ENCODE measurements at places on chromosomes 7 and 10. TPM values are rescaled to one million over a fixed set of nuclear protein-coding genes. Genes with fewer than 3 reads are reported as not detected.

DNA sequence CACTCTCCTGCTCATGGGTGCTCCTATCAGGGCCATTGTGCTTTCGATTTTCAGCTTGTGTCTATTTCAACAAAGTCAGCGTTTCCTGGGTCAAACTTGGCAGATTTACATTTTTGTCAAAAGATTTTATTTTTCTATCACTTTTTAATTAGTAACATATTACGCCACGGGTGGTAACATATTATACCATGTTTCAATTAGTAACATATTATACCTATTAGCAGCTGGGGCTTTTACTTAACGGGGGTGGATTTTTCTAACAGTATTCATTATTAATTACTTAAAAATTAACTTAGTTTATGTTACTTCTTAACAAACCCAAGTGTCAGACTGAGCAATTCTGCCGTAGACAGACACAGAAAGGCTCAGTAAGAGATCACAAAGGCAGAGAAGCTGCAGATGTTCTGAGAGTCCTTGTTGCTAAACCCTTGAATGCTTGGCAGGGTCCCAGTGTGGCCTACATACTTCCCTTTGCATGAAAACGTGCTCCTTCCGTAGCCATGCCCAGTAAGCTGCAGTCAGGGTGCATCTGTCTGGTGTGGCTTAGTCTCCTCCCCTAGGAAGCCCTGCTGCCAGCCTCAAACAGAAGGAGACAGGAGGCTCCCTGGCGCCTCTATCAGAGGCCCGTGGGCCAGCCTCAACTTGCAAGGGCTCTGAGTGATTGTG lies 263.1 kb upstream of the CXCL12 start:
- H3K36me3 ChIP-seq: no peaks in the 10 kb centered on the region
- no peak for DNase-seq

LRRD1 gene
- total RNA-seq: 0.19 TPM

GRCh38 chr7:133795068-133795665 lies 332.0 kb upstream of the LRGUK start:
- no peak overlapping the region for H3K27ac ChIP-seq
- H3K36me3 ChIP-seq: no peaks in the 10 kb centered on the region
- no peak for DNase-seq
- peaks cover under 1% of the 10 kb centered on the region for H3K4me1 ChIP-seq

SPDYE2 gene
- not detected for total RNA-seq

GRCh38 chr10:100810091-100810834 lies 64.9 kb downstream of the PAX2 start:
- H3K4me3 ChIP-seq: no peak overlapping the region
- H3K27me3 ChIP-seq: peaks cover 65% of the 10 kb centered on the region
- peaks cover 10% of the 10 kb centered on the region for H3K4me1 ChIP-seq

ZNF503 gene
- total RNA-seq: 86.7 TPM

GRCh38 chr10:118459642-118460193 lies 117.6 kb upstream of the FAM204A start:
- peak overlapping the region; percentile 50 for H3K4me3 ChIP-seq
- H3K27ac ChIP-seq: no peak overlapping the region
- peaks cover 17% of the 10 kb centered on the region for H3K4me1 ChIP-seq
- H3K36me3 ChIP-seq: no peaks in the 10 kb centered on the region
- peaks cover 40% of the 10 kb centered on the region for H3K27me3 ChIP-seq

- no peak for DNase-seq
- H3K27me3 ChIP-seq: no peaks in the 10 kb centered on the region
- no peak overlapping the region for H3K4me3 ChIP-seq
- H3K36me3 ChIP-seq: no peaks in the 10 kb centered on the region
Observed at GRCh38 chr7:10707519-10707918, 266.2 kb upstream of the PHF14 start.

SGCE gene
- 30.9 TPM for total RNA-seq

GRCh38 chr7:50507898-50508470 lies 57.2 kb downstream of the DDC start:
- DNase-seq: no peak
- H3K27me3 ChIP-seq: no peaks in the 10 kb centered on the region
- H3K4me1 ChIP-seq: no peaks in the 10 kb centered on the region
- H3K36me3 ChIP-seq: no peaks in the 10 kb centered on the region
- H3K4me3 ChIP-seq: no peak overlapping the region

GRCh38 chr7:148095066-148095465 lies 495.5 kb upstream of the C7orf33 start:
- H3K36me3 ChIP-seq: no peaks in the 10 kb centered on the region
- DNase-seq: no peak
- no peak overlapping the region for H3K4me3 ChIP-seq
- H3K27me3 ChIP-seq: peaks cover 8% of the 10 kb centered on the region
- H3K4me1 ChIP-seq: no peaks in the 10 kb centered on the region
- no peak overlapping the region for H3K27ac ChIP-seq

DNA sequence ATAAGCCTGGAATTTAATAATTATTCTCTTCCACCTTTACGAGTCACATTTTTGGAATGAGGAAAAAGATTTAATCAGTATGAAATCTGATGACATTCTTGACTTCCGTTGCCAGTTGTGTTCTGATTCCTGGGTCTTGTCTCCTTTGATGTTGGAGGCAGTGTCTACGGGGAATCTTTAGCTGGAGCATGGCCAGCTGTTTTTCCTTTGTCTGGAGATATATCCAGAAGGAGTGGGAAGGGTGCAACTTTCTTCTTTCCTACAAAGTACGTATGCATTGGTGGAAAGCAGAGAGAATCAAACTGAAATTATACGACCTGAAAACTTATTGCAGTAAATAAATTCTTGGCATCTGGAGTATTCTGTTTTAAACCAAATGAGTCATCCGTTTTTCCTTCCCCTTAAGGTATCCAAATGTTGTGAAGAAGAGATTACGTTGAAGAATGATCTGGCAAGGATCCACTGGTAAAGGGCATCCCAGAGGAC lies 6.9 kb upstream of the GNG11 start:
- no peak overlapping the region for H3K4me3 ChIP-seq
- no peaks in the 10 kb centered on the region for H3K36me3 ChIP-seq
- H3K4me1 ChIP-seq: peaks cover 14% of the 10 kb centered on the region

DNA sequence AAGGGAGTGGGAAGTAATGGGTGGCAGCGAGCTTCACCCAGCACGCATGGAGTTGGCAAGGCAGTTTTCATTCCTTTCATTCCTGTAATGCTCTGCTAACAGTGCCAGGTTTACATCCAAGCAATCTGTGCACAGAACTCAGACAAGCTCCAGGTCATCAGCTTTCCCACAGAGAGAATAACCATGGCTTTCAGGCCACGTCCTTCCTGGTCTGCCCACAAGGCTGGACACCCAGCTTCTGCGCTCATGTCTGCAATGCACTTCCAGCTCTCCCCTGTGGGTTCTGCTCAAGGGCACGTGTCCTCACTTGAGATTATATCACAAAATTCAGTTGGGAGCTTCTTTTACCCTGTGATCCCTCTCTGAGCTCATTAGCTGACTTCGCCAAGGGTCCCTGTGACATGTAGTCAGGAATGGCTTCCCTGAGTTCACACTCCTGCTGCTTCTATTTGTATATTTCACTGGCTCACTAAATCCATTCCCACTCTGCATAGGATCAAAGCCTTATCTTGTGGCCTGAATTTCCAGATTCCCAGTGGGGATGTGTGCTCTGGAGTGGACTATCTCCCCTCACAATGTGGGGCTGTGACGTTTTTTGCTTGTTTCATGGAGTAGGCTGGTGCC lies 18.6 kb downstream of the AKR1C2 start:
- H3K4me3 ChIP-seq: no peak overlapping the region
- no peaks in the 10 kb centered on the region for H3K36me3 ChIP-seq

DNA sequence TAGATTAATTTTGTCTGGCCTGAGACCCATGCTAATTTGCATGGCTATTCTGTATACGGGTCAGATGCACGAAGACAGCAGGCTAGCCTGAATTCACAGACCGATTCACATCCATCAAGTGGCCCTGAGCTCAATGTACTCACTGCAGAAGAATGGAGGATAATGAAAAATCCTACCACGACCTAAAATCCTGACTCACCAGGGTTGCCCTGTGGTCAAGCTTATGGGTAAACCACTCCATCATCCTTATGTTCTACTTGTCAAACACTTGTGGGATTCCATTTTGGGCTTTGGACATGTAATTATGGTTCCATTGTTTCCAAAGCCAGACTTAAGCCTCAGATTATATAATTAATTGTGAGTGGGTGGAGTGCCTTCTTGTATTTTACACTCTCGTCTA lies 110.4 kb upstream of the ZNF438 start:
- no peaks in the 10 kb centered on the region for H3K27me3 ChIP-seq
- H3K27ac ChIP-seq: no peak overlapping the region
- H3K4me1 ChIP-seq: peaks cover 29% of the 10 kb centered on the region
- no peaks in the 10 kb centered on the region for H3K36me3 ChIP-seq

NAT16 gene
- not detected for total RNA-seq

LEP gene
- not detected for total RNA-seq

- no peak for DNase-seq
- no peak overlapping the region for H3K4me3 ChIP-seq
- H3K4me1 ChIP-seq: peaks cover 8% of the 10 kb centered on the region
- H3K27ac ChIP-seq: no peak overlapping the region
- H3K36me3 ChIP-seq: peaks cover 5% of the 10 kb centered on the region
Observed at GRCh38 chr7:1124164-1124563, 35.8 kb downstream of the ZFAND2A start.

DNA sequence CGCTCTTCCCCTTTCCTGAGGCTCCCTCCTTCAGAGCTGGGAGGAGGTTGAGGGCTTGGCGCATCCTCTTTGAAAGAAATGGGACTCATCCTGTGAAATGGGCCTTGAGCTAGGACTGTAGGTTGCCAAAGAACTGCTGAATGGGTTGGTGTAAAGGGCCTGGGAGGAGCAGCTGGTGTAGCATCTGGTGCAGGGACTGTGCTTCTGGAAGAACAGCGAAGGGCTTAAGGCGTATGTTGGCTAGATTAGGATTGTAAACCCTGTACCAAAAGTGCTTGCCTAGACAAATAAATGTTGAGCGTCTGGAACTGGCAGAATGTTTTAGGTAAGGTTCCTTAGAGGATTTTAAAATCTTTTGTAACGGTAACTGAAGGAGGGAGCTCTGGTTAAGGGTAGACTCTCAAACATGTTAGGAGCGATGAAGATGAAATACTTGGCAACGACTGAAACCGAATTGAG lies 563 bp downstream of the STAM start:
- peaks cover 4% of the 10 kb centered on the region for H3K36me3 ChIP-seq
- peaks cover 23% of the 10 kb centered on the region for H3K4me1 ChIP-seq
- H3K27ac ChIP-seq: peak overlapping the region; percentile 100
- no peaks in the 10 kb centered on the region for H3K27me3 ChIP-seq
- DNase-seq: no peak
- peak overlapping the region; percentile 97 for H3K4me3 ChIP-seq

TAS2R3 gene
- total RNA-seq: 3.2 TPM

GRCh38 chr10:75718991-75719390 lies 287.6 kb downstream of the LRMDA start:
- no peaks in the 10 kb centered on the region for H3K4me1 ChIP-seq
- H3K27me3 ChIP-seq: peaks cover 81% of the 10 kb centered on the region
- H3K36me3 ChIP-seq: peaks cover 4% of the 10 kb centered on the region
- no peak overlapping the region for H3K27ac ChIP-seq

ARMC3 gene
- total RNA-seq: 2.0 TPM

GRCh38 chr7:135929249-135929648 lies 47.9 kb downstream of the MTPN start:
- H3K36me3 ChIP-seq: peaks cover 27% of the 10 kb centered on the region
- H3K27ac ChIP-seq: peak overlapping the region; percentile 71
- no peak for DNase-seq
- peaks cover 24% of the 10 kb centered on the region for H3K4me1 ChIP-seq
- H3K27me3 ChIP-seq: no peaks in the 10 kb centered on the region

All from type B pancreatic cell (in vitro differentiated cells).